ENCODE measurements at places on chromosomes 5 and 9. TPM values are rescaled to one million over a fixed set of nuclear protein-coding genes. Genes with fewer than 3 reads are reported as not detected.

- no peak for DNase-seq
Measured at GRCh38 chr5:159735749-159736660, 180.3 kb upstream of the ADRA1B start.

DNA sequence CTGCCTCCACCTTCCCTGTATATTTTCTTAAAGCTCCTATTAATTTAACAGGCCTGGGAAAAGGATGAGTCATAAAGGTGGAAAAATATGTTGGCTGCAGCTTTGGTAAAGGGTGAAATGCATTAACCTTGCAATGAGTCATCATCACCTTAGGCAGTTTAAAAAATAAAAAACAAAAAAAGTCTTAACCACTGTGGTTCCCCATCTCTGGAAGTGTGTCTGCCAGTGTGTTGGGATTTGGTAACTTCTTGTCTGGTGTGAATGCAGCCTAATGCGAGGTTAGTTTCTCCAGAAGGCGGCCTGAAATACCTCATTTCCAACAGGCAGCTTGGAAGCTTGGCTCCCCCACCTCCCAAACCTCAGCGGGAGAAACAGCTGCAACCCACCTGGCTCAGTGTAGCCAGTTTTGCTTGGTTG is 265.3 kb upstream of the GAS1 start:
- no peak for DNase-seq

DNA sequence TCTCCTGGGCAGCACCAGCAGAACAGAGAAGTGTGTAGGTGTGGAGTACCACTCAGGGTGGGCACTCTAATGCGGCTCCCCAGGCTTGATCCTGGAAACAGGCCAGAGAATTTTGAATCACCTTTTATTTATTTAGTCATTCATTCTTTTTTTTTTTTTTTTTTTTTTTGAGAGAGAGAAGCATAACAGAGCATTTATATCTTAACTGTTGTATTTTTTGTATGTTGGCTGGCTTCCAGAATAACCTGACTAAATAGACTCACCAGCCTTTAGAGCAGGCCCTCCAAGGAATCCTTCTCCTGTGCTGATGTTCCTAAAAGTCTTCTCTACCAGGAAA is 153.4 kb downstream of the PIK3R1 start:
- DNase-seq: no peak

Gene TLE1
- 81.0 TPM for total RNA-seq

DNA sequence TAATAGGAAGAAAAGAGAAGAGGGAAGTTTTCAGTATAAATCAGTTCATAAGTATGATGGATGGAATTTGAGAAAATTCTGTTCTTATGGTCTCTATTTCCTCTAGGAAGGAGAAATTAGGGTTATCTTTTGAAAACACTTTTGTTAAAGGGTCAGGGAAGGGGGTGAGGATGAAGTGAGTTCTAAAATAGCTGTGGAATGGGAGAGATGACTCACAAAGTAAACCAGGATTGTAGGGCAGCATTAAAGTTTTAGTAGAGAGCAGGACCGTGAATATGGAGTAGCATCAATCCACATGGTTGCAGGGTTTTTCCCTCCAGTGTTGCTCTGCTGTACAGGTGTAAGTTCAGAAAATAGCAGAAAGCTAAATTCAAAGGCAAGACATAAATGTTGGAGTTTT is 32.4 kb downstream of the MUSK start:
- DNase-seq: no peak

Gene AHRR
- 43.4 TPM for total RNA-seq

Gene PCAT7
- total RNA-seq: 5.4 TPM

- peak; percentile 78 for DNase-seq
Measured at GRCh38 chr9:72526901-72527800, 5.7 kb downstream of the TMC1 start.

Gene TRIM14
- total RNA-seq: 21.3 TPM

Gene SPINK4
- total RNA-seq: not detected

All from testis (tissue), 5 donors.